ENCODE measurements at places on chromosomes 13 and 19. TPM values are rescaled to one million over a fixed set of nuclear protein-coding genes. Genes with fewer than 3 reads are reported as not detected.
A peak's percentile ranks its signal among the peaks of the same experiment; 100 is the strongest.

GRCh38 chr13:103852036-103852435 is 785.8 kb upstream of the SLC10A2 start:
- no peak for DNase-seq

DNA sequence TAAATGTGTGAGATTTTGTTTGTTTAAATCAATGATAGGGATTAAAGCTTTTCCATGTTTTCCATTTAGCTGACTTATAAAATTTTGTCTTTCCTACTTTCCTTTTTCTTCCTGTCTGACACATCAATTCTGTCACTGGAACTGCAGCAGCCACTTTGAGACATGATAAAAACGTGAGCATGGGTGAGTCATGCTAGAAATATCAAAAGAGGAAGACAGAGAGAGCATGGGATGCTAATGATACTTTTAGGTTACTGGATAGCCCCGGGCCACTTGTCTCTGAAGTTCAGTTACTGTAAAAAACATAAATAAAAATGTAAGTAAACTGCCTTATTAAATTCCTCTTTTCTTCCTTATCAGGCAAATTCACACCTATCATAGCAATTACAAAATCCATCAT is 1332.0 kb upstream of the PCDH20 start:
- DNase-seq, result no peak

DNA sequence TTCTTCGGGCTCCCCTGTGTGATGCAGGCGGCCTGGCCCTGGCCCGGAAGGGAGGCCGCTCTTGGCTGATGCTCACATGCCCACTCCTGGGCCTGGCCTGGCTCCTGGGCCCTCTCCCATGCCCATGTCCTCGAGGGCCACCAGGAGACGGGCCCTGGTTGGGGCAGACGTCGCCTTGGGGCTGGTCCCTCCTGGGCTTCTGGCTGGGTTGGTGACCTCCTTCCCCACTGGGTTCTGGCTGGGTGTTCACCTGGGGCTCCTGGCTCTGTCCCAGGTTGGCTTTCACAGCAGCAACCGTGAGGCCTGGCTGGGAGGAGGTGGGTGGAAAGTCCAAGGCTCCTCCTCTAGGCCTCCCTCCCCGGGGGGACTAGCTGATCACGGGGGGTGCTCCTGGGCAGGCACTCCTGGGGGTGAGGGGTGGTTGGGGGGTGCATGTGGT is 15.5 kb upstream of the SLC7A10 start:
- no peak for DNase-seq

DNA sequence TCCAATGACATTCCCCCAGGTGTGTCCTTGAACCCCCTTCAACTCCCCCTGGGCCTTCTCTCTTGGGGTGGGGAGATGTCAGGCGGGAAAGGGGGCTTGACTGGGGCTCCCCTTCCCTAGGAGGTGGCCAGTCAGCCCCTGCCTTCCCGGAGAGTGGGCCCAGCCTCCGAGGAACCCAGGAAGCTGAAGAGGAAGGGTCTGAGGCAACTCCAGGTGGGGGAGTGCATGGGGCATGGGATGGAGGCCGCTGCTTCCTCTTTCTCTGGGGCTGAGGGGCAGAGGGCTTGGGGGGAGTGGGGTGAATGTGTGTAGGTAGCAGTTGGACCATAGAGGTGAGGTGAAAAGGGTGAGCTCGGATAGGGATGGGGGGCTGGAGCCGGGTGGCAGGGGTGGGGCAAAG is 2.7 kb upstream of the INAFM1 start:
- no peak for DNase-seq

GRCh38 chr19:29694669-29695627 is 20.1 kb downstream of the C19orf12 start:
- DNase-seq, result peak; percentile 80

- DNase-seq, result no peak
Observed at GRCh38 chr13:31887286-31887685, 144.3 kb upstream of the FRY start.

DNA sequence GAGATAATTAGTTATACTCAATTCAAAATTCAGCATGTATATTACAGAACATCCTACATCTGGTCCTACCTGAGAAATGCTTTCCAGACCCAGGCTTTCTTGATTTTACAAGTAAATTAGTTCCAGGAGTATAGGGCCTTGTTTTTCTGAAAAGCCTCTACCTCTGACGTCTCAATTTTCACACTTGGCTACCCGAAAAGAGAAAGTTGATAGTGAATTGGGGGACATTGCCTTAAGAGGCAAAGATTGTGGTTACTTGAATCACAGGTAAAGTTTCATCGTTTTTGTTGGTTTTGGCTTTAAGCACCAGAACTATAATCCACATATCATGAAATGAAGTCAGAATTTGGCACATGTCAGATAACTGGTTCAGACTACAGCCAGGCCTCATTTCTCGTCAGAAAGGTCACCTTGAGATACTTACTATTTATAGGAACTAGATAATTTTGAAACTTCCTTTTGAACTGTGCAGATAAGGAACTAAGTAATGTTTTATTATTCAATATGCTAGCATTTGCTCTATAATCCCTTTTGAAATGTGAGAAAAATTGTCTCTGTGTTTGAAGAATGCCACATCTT is 30.8 kb downstream of the FAM124A start:
- DNase-seq, result no peak

Gene OVOL3
- total RNA-seq, result not detected

Gene RGL3
- 0.22 TPM for total RNA-seq

Gene ATXN8OS
- total RNA-seq, result not detected

DNA sequence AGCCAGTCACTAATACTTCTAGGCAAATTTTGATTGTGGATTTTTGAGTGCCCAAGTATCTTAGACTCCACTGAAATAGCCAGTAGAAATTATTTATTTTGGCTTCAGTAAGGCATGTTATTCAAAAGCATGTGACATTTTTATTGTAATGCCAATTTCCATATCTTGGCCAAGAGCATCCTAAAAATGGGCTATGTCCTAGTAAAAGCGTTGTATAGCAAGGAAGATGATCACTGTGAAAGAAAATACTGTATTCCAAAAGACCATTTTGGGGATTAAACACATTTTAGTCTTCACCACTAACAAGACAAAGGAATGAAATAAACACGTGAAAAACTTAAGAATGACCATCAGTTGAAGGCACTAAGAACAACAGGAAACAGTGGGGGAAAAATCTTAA is 149.1 kb downstream of the NUFIP1 start:
- no peak for DNase-seq

DNA sequence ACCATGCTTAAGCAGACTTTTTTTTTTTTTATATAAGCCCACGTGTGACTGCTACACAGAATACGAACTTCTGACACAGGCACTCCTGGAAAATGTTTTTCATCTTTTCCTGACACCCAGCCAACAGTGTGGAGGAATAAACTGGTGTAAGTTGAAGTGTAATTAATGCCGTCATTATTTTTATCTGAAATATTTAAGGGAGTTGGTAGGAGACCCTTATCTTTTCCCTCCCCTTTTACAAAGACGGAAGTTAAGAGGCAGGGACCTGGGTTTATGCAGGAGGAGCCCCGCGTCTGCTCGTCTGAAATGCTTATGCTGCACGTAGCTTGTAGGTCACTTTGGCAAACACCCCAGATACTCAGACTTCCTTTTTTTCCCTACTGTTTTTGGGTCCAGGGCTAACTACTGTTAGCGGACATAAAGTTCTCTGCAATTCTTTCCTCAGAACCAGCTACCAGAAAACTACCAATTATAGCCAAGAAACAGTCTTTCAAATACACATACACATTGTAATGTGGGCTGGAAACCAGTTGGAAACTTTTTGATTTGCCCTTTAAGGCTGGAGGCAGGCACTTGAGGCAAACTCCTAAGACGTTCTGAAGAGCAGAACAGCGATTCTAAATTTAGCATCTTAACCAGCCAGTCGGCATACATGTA is 50.8 kb downstream of the EFNB2 start:
- DNase-seq, result no peak

Gene CYSLTR2
- total RNA-seq, result not detected

Gene ZNF814
- 10.2 TPM for total RNA-seq

- no peak for DNase-seq
Observed at GRCh38 chr13:29703421-29703820, 107.9 kb upstream of the SLC7A1 start.

DNA sequence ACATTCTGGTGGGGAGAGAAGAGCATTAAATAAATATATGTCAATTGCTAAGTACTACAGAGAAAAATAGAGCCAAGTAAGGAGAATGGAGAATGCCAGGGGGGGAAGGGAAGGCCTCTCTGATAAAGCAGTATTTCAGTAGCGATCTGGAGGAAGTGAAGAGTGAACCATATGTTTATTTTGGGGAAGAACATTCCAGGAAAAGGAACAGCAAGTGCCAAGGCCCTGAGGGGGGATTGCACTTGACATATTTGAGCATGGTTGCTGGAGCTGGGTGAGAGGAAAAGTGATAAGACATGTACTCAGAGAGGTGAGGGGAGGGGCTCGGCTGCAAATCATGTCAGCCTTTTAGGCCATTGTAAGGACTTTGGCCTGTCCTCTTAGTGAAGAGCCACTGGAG is 30.4 kb downstream of the WDR87 start:
- no peak for DNase-seq

DNA sequence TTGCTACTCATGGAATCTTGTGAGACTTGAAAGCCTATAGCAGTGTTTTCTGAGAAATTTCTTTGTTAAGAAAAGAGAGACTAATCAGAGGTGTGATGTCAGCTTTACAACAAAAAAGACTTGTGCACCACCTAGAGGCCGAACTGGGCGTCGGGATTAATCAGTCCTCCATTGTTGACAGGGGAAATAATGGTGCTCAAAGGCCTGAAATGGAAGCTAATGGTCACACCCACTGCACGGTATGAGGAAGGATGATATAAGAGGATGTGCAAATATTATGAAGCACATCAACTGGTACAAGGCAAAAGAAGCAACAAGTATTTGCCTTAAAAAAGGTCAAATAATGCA is 480.2 kb upstream of the MIR17HG start:
- DNase-seq, result peak; percentile 25

Gene TEX29
- total RNA-seq, result 0.82 TPM

GRCh38 chr13:71576571-71576970 is 290.4 kb downstream of the DACH1 start:
- DNase-seq, result no peak

Gene TRIP10
- 25.1 TPM for total RNA-seq
